ENCODE measurements at places on chromosomes 12 and 14. TPM values are rescaled to one million over a fixed set of nuclear protein-coding genes. Genes with fewer than 3 reads are reported as not detected.

The MBD6 gene
- total RNA-seq: 5.0 TPM

The EPYC gene
- total RNA-seq: not detected

The LRTM2 gene
- total RNA-seq: not detected

DNA sequence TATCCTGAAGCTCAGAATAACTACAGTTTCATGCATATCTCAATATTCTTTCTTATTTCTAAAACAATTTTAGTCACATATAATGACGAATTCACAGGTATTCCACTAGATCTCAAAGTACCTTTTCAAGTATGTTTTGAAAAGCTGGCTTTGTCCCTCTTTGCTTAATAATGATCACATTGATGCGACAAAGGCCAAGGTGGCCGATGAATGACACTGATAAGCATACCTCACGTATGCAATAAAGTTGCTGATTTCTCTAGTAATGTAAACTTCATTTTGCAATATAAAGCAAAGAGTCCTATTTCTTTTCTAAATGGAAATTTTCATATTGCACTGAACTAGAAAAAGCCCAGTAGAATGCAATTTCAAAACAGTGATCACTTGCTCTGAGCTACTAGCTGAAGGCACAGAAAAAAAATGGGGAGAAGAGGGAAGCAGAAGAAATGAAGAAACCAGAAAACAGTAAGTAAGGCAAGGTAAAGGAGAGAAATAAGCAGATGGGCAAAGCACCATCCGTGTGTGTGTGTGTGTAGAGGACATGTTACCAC lies 29.3 kb downstream of the FGD6 start:
- DNase-seq: no peak

DNA sequence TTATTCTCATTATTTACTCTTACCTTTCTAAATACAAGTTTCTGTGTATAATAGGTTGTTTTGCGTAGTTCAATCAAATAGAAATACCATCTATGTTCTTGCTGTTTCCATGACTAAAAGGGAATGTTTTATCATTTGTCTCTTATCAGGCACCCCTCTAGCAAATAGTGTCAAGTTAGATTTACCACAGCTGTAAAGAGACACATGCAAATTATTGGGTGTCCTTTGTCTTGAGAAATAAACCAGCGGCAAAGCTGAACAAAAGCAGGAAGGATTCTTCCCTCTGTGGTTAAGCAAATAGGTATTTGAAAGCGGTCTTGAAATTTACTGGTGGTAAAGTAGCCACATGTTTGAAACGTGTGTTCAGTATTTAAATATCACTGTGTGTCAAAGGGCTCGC lies 405.9 kb downstream of the TMTC2 start:
- no peak for DNase-seq

GRCh38 chr12:104712477-104712876 lies 245.6 kb downstream of the SLC41A2 start:
- no peak for DNase-seq

- DNase-seq: no peak
These were observed 33.1 kb upstream of the FBXO34 start for GRCh38 chr14:55238019-55238680.

DNA sequence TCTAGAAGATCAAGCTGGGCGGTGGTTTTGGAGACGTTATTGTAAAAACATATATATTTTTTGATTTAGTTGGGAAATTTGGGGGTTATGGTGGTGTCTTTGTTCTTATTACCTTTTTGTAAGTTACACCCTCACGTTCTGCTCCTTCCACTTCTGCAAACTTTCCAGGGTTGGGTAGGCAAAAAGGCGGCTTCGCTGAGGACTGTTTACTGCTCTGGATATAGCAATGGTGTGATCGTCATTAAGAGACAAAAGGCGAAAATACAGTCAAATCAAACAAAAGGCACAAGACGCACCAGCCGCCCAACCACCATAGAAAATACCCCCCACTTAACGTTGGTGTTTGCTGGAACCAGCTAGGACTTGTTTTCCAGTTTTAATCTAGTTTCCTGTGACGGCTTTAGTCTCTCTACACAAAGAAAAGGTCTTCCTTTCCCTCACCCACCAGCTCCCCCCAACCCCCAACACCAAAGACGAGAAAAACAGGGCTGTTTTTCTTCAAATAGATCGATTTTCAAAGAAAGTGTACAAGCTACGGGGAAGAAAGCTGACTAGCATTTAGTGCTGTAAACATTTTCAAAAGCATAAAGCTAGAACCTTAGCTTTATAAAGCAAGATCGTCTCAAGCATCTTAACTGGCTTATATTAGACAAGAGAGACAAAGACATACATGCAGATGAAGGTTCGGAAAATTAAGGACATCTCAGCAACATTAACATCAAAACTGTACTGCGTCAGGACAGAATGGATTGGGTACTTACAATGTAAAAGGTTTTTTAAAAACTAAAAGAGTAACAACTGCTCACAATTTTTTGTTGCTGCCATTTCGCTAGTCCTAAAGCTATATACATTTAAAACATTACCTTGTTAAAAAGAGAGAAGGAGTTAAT lies 2.0 kb upstream of the SETD1B start:
- no peak for DNase-seq

- no peak for DNase-seq
These were observed 41.1 kb downstream of the WSCD2 start for GRCh38 chr12:108170164-108170563.

DNA sequence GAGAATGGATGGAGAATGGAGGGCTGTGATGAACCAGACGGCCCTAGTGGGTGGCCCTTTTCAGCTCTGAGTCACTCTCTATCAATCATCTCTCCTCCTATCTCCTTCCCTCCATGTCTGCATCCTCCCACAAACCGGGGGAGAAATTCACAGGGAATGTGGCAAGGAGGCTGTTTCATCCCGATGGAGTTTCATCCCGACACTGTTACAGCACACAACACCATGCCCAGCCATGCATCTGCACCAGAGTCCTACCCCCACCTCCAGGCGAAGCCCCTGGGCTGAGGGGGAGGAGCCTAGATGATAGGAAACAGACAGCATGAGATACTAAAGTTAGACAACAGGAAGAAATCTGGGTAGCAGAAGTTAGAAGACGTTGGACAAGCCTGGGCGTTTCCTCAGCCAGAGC lies 20.8 kb downstream of the SLC8B1 start:
- no peak for DNase-seq

DNA sequence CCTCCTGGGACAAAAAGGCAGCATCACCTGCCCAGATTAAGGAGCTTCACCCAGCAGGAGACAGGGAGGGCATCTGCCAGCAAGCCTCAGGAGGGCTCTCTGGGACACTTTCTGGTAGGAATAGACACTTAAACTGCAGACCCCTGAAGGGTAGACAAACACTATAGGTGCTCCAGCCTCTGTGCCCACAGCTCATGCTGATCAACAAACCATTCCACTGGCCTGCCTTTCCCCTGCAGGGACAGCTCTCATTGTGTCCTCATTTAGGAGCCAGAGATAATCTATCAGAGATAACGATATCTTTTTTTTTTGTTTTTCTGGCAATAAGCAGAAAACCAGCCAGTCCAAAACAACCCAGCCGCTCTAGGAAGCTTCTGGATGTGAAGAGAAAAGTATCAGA lies 251.8 kb upstream of the CCDC196 start:
- no peak for DNase-seq

DNA sequence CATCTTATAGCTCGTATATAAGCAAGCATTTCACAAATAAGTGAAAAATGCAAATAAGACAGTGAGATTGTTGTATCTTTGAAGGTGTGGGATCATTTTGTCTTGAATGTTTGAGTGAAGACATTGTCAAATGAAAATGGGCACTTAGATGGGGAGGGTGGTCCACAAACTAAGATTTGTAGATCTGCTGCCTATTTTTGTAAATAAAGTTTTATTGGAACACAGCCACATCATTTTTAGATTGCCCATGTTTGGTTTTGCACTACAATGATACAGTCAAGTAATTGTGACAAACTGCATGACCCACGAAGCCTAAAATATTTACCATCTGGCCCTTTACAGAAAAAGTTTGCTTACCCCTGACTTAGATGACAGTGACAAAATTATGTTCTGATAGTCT lies 156.7 kb downstream of the PAH start:
- DNase-seq: no peak

- DNase-seq: no peak
These were observed 1.2 kb downstream of the NUDT4 start for GRCh38 chr12:93378998-93379325.

GRCh38 chr14:52678591-52678990 lies 16.8 kb downstream of the ERO1A start:
- no peak for DNase-seq

DNA sequence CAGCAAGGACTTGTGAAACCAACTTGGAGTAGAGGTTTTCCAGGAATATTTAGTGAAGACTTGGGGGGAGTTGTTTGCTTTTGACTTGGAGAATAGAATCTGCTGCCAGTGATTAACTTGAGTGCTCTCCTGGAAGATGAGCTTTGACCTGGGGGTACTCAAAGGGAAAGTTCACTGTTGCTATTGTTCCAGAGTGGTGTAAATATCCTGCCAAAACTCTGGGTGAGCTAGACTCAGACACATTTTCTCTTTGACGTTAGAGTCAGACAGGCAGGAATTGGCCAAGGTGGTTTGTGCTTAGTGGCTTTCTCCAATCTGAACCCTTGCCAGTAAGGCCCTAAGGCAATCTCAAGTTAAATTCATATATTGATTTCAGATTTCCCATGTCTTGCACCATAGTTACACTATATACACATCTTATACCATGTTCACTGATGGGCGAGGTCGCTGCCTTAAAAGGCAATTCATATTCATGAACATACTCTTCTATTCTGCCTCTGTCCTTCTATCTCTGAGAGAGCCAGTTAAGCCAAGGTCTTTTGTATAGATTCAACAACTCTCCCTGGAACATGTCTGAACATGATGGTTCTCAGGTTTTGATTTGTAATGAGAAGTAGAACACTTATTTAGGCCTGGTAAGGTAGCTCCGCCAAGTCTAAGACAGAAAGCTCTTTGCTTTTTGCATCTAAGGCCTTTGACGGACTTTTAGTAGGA lies 204.6 kb upstream of the SLC38A2 start:
- peak; percentile 80 for DNase-seq

All from renal cortical epithelial cell (primary cell).